ENCODE measurements at places on chromosomes 11 and 22. TPM values are rescaled to one million over a fixed set of nuclear protein-coding genes. Genes with fewer than 3 reads are reported as not detected.

The APOA1 gene
- not detected for total RNA-seq

The TPBGL gene
- total RNA-seq: not detected

The MMP27 gene
- not detected for total RNA-seq

The OR8A1 gene
- total RNA-seq: not detected

The OR5P2 gene
- not detected for total RNA-seq

Data from articular chondrocyte of knee joint (primary cell).